GM23248 (cell line): ENCODE measurements at places on chromosomes 16 and 17. TPM values are rescaled to one million over a fixed set of nuclear protein-coding genes. Genes with fewer than 3 reads are reported as not detected.
A peak's percentile ranks its signal among the peaks of the same experiment; 100 is the strongest.

Gene HBA2
- not detected in 2 replicates for total RNA-seq

GRCh38 chr17:73667181-73667959 is 23.1 kb upstream of the SDK2 start:
- H3K27me3 ChIP-seq = no peaks in the 10 kb centered on the region
- no peak overlapping the region for H3K4me3 ChIP-seq
- no peak overlapping the region for H3K27ac ChIP-seq

GRCh38 chr17:45034599-45034998 is 16.8 kb downstream of the DCAKD start:
- DNase-seq = no peak
- no peaks in the 10 kb centered on the region for H3K4me1 ChIP-seq
- H3K27me3 ChIP-seq = no peaks in the 10 kb centered on the region
- H3K27ac ChIP-seq = no peak overlapping the region
- H3K4me3 ChIP-seq = no peak overlapping the region
- H3K36me3 ChIP-seq = no peaks in the 10 kb centered on the region

GRCh38 chr17:82548681-82549303 is 29.3 kb downstream of the FOXK2 start:
- peaks cover 6% of the 10 kb centered on the region for H3K4me1 ChIP-seq
- H3K27me3 ChIP-seq = no peaks in the 10 kb centered on the region
- no peak for DNase-seq
- H3K36me3 ChIP-seq = no peaks in the 10 kb centered on the region
- no peak overlapping the region for H3K4me3 ChIP-seq

Gene MARVELD3
- not detected in 2 replicates for total RNA-seq

- H3K4me3 ChIP-seq = no peak overlapping the region
- H3K27me3 ChIP-seq = peaks cover 2% of the 10 kb centered on the region; the same call in 1 of the 2 replicates
- no peaks in the 10 kb centered on the region for H3K36me3 ChIP-seq
- H3K4me1 ChIP-seq = no peaks in the 10 kb centered on the region
- no peak for DNase-seq
Observed at GRCh38 chr17:27947005-27947406, 53.8 kb upstream of the LYRM9 start.

Gene CYGB
- total RNA-seq = 6.3 and 8.3 TPM in 2 replicates

DNA sequence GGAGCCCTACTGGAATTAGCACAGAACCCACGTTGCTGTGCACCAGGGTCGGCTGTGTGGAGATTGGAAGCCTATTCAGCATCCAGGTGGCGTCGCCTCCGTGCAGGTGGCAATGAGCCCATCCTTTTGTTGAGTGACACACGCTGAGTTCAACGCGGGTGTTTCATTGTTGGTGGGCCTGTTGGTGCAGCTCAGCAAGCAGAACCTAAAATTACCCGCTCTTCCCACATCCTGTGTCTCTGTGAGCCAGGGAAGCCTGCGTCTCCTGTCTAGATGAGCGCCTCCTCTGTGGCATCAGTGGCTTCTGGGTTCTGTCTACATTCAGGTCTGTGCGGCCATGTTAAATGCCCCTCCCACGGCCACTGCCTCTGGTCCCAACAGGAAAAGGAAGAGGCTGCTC is 14.5 kb downstream of the CD2BP2 start:
- no peaks in the 10 kb centered on the region for H3K4me1 ChIP-seq
- H3K27ac ChIP-seq = no peak overlapping the region
- DNase-seq = no peak
- H3K27me3 ChIP-seq = no peaks in the 10 kb centered on the region

DNA sequence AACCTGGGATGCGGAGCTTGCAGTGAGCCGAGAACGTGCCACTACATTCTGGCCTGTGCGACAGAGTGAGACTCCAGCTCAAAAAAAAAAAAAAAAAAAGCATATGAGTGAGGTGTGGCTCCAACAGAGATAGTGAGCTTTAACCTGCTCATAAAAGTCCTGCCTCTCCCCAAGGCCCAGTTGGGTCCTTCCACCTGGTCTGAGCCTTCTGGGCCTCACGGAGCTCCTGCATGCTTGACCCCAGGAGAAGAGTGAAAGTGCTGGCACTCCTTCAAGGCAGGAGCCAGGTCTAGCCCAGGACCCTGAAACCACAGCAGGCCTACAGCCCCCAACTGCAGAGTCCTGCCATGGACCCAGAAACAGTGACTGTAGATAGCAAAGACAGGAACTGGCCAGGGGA is 17.7 kb downstream of the HSD11B2 start:
- no peak overlapping the region for H3K27ac ChIP-seq
- no peak overlapping the region for H3K4me3 ChIP-seq
- no peaks in the 10 kb centered on the region for H3K36me3 ChIP-seq
- DNase-seq = no peak
- H3K27me3 ChIP-seq = no peaks in the 10 kb centered on the region
- peaks cover 12% of the 10 kb centered on the region for H3K4me1 ChIP-seq

GRCh38 chr16:75089486-75090202 is 26.9 kb downstream of the LDHD start:
- H3K36me3 ChIP-seq = no peaks in the 10 kb centered on the region
- H3K27me3 ChIP-seq = no peaks in the 10 kb centered on the region
- H3K4me3 ChIP-seq = no peak overlapping the region
- H3K4me1 ChIP-seq = peaks cover 27% of the 10 kb centered on the region
- DNase-seq = no peak
- no peak overlapping the region for H3K27ac ChIP-seq

GRCh38 chr17:50034498-50035364 is 21.2 kb upstream of the ITGA3 start:
- no peaks in the 10 kb centered on the region for H3K36me3 ChIP-seq
- no peaks in the 10 kb centered on the region for H3K27me3 ChIP-seq
- H3K4me1 ChIP-seq = peaks cover 36% of the 10 kb centered on the region

DNA sequence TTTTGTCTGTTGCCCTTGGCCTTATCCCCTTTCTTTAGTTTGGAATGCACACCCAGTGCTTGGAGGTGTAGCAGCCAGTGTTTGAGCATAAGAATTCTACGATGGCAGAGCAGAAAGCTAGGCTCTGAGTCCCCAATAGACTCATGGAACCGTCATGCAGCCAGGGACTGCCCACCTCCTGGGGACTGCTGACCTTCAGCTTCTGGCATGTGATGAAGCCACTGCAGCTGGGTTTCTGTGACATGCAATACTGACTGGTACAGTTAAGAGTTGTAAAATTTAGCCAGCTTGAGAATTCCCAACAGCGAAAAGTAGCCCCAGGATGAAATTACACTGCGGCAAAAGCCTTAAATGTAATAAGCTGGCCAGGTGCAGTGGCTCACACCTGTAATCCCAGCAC is 9.0 kb upstream of the MAP3K14 start:
- no peak overlapping the region for H3K4me3 ChIP-seq
- no peak overlapping the region for H3K27ac ChIP-seq
- H3K36me3 ChIP-seq = no peaks in the 10 kb centered on the region
- DNase-seq = peak; percentile 46
- H3K27me3 ChIP-seq = no peaks in the 10 kb centered on the region

Gene CCT6B
- total RNA-seq = 2.2 and 2.9 TPM in 2 replicates

- no peaks in the 10 kb centered on the region for H3K27me3 ChIP-seq
- DNase-seq = no peak
- H3K36me3 ChIP-seq = no peaks in the 10 kb centered on the region
- H3K27ac ChIP-seq = no peak overlapping the region
- no peak overlapping the region for H3K4me3 ChIP-seq
Observed at GRCh38 chr17:11825572-11826209, 171.6 kb downstream of the ZNF18 start.

Gene SYNGR3
- 0.22 and 0.76 TPM in 2 replicates for total RNA-seq

DNA sequence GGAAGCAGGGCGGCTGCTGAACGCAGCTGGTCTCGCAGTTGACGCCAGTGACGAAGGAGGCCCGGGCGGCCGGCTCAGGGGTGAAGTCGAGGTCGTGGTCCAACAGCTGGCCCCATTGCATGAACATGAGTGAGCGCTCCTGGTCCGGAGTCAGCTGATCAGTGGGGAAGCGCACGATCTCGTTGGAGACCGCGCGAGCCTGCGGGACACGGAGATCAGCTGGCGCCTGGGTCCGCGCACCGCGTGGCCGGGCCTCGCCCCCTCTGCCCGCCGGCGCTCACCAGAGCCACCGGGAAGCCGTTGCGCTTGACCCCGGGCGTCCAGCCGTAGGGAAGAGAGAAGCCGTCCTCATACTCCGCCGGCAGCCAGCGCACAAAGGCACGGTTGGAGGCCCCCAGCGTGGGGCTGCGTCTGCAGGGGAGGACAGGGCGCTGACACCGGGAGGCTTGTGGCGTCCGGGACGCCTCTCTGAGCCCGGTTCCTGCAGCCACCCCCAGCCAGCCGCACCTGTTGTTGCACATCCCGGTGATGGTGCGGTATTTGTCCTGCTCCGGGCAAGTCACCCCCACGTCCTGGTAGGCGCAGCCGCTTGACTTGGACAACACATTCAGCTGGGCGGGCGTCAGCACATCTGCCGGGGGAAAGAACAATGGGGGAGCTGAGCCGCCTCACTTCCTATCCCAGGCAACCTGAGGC is 1.6 kb downstream of the MPO start:
- H3K27ac ChIP-seq = no peak overlapping the region
- 0 out of 2 replicates have a peak, but pooled peaks cover 13% of the 10 kb centered on the region for H3K27me3 ChIP-seq
- DNase-seq = peak; percentile 64
- H3K4me1 ChIP-seq = no peaks in the 10 kb centered on the region
- H3K4me3 ChIP-seq = peak overlapping the region; percentile 37
- H3K36me3 ChIP-seq = no peaks in the 10 kb centered on the region

DNA sequence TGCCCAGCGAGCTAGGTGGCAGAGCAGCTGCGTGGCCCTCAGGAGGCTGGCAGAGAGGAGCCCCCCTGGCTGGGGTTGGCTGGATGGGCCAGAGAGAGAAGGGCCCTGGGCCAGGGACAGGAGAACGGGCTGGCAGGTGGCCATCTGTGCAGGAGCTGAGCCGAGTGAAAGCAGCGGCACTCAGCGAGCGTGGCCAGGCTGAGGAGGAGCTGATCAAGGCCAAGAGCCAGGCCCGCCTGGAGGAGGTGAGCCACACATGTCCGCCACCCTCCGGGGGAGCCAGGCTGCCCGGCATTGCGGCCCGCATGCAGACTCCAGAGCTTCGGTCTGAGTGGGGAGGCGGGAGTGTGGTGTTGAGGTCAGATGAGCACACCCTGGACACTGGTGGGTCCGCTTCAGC is 2.1 kb upstream of the RAC3 start:
- H3K27me3 ChIP-seq = no peaks in the 10 kb centered on the region
- no peaks in the 10 kb centered on the region for H3K36me3 ChIP-seq
- DNase-seq = no peak
- H3K27ac ChIP-seq = no peak overlapping the region

GRCh38 chr16:68344252-68344651 is 33.4 kb downstream of the PRMT7 start:
- DNase-seq = no peak
- H3K27me3 ChIP-seq = no peaks in the 10 kb centered on the region
- no peaks in the 10 kb centered on the region for H3K4me1 ChIP-seq
- no peak overlapping the region for H3K4me3 ChIP-seq

GRCh38 chr17:43732958-43733357 is 25.6 kb downstream of the SOST start:
- peak overlapping the region; percentile 2; the same call in 1 of the 2 replicates for H3K27ac ChIP-seq
- no peaks in the 10 kb centered on the region for H3K27me3 ChIP-seq
- H3K4me3 ChIP-seq = no peak overlapping the region

DNA sequence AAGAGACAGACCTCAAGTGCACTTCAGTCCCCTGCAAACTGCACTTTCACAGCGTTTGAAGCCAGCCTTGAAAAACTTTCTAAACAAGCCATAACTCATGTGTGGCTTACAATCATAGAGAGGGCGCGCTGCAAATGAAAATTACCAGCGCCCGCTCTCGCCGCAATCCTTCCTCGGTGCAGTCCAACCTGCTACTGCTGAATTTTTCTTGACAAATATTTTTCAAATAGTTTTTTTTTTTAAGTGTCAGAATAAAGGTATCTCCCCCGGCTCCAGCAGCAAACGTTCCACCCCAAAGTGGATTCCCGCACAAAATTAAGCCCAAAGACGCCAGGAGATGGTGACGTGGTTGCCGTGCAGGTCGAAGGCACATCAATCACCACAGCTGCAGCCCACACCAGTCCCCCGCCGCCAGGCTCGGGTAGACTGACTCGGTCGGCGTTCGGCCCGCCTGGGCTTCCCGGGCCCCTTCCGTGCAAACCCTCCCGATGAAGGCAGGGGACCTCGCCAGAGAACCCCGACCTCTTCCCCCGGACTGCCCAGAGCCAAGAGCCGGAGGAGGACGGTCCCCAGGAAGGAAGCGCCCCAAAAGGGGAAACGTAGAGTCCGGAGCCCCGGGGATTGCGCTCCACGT is 630 bp downstream of the GRB2 start:
- H3K36me3 ChIP-seq = no peaks in the 10 kb centered on the region
- peak overlapping the region; percentile 75 for H3K27ac ChIP-seq
- H3K27me3 ChIP-seq = no peaks in the 10 kb centered on the region
- DNase-seq = peak; percentile 77
- H3K4me3 ChIP-seq = peak overlapping the region; percentile 89

DNA sequence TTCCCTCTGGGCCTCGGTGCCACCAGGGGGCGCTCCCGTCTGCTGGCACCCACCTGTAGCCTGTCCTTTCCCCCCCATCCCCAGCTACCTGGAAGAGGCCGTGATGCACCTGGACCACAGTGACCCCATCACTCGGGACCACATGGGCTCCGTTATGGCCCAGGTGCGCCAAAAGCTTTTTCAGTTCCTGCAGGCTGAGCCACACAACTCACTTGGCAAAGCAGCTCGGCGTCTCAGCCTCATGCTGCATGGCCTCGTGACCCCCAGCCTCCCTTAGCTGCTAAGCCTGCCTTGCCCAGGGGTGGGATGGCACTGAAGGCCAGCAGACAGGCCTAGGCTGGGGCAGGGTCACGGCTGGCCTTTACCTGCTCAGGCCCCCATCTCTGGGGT is 818 bp upstream of the NRN1L start:
- peaks cover 7% of the 10 kb centered on the region; the same call in 1 of the 2 replicates for H3K36me3 ChIP-seq
- peaks cover 6% of the 10 kb centered on the region; the same call in 1 of the 2 replicates for H3K4me1 ChIP-seq
- H3K27me3 ChIP-seq = no peaks in the 10 kb centered on the region
- H3K4me3 ChIP-seq = no peak overlapping the region
- H3K27ac ChIP-seq = no peak overlapping the region

DNA sequence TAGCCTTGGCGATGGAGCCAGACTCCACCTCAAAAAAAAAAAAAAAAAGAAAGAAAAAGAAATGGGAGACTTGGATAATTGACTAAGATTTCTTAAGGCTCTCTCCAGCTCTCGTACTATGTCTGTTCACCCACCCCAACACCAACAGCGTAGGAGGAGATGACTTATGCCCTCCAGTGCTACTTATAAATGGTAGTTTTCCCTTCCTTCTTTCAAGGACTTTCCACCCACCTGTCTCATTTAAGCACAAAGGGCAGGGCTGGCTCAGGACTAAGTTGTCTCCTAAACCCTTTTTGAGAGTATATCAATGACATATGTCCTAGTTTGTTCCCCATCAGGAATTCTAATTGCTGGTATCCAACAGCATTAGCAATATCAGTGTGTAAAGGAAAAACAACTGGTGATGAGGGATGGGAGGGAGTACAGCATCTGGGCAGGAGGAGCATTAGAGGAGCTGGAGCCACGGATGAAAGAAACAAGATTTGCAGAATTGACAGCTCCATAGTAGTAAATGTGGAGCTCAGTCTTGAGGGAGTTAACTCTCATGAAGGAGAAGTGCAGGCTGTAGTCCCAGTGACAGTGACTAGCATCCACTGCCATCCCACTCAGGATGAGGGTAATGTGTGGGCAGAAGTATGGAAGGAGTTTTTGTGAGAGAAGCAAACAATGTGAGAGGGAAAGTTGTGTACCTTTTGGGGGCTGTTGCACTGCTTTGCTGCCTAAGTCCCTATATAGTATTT is 17.2 kb downstream of the UBE2Z start:
- H3K27ac ChIP-seq = 0 out of 2 replicates have a peak overlapping the region, but pooled peaks have one; percentile 10
- peaks cover 93% of the 10 kb centered on the region for H3K36me3 ChIP-seq
- no peaks in the 10 kb centered on the region for H3K27me3 ChIP-seq
- H3K4me1 ChIP-seq = no peaks in the 10 kb centered on the region
- no peak for DNase-seq

Gene BAIAP3
- 0.13 and 0.86 TPM in 2 replicates for total RNA-seq

Gene NUDT21
- total RNA-seq = 57.0 and 76.8 TPM in 2 replicates

- no peaks in the 10 kb centered on the region for H3K36me3 ChIP-seq
- H3K27ac ChIP-seq = no peak overlapping the region
- DNase-seq = no peak
Observed at GRCh38 chr17:10651927-10652326, 5.2 kb downstream of the MYH3 start.
